Tibial nerve (tissue), 4 donors: ENCODE measurements at places on chromosomes 5 and 9. TPM values are rescaled to one million over a fixed set of nuclear protein-coding genes. Genes with fewer than 3 reads are reported as not detected.

NEUROG1 gene
- not detected for total RNA-seq

DNA sequence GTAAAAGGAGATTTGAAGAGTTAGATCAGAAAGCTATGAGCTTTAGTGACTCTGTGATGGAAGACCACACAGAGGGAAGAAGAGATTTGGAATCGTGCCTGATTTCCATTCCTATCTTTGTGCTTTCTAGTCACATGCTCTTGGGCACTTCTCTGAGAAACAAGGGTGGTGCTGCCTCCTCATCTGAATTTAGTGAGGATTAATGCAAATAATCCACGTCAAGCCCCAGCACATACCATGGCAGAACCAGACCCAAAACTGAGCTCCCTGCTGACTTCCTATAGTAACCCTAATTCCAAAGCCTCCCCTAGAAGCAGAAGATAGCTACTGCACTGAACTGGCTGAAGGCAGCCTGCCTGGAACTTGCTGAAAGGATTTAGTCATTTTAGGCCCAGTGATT is 17.7 kb downstream of the SLC45A2 start:
- no peaks in the 10 kb centered on the region for H3K27me3 ChIP-seq
- no peak overlapping the region for H3K27ac ChIP-seq
- no peaks in the 10 kb centered on the region for H3K4me1 ChIP-seq
- H3K4me3 ChIP-seq = no peak overlapping the region
- DNase-seq = no peak

GRCh38 chr9:22158271-22158670 is 149.2 kb upstream of the CDKN2B start:
- H3K36me3 ChIP-seq = no peaks in the 10 kb centered on the region
- no peak for DNase-seq
- H3K27ac ChIP-seq = no peak overlapping the region
- H3K4me3 ChIP-seq = no peak overlapping the region

DNA sequence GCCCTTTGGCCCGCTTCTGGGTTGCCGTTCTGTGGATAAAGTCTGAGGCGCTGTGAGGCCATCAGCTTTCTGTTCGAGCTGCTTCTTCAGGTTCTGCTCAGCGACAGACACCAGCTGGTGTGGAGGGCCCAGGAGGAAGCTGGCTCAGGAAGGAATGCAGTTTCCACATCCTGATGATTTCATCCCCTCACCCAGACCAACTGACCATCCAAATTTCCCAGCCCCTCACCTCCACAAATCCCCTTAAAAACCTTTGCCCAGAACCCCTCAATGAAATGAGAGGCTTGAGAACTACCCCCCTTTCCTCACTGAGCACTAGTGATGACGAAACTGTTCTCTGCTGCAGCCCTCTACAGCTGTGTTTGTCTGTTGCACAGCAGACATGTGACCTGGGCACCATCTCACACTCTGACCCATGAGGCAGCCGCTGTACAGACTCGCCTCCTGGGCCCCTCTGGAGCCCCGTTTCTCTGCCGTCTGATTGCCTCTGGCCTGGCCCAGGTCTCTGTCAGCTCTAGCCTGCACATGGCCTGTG is 45.4 kb downstream of the SPATA31C2 start:
- DNase-seq = no peak
- H3K27ac ChIP-seq = peak overlapping the region; percentile 31
- H3K4me3 ChIP-seq = no peak overlapping the region

CDH6 gene
- total RNA-seq = 23.9 TPM

PCDHGB6 gene
- 16.7 TPM for total RNA-seq

DNA sequence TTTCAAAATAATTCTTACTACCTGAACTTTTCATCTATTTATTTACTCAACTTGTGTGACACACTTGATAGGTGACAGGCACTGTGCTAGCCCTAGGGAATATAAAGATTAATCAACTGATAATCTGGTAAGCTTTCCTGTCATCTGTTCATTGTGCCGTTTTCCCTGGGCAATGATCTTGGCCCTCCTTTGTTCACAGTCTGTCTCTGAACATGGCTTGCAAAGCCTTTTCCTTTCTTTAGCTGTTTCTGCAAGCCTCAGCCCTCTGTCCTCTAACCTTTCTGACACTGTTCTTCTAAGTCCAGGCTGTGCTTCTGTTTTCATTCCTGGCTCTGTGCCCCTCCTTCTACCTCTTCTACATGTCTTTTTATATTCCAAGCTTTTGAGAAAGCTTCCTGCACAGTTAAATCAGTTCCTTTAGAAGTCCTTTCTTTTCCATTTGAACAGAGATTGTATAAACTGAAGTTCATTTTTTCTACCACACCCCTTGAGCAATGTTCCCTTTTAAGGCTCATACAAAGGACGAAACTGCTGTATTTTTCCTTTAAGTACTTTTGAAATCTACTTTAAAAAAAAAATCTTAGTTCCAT is 803.0 kb upstream of the ZNF608 start:
- no peak overlapping the region for H3K4me3 ChIP-seq
- no peaks in the 10 kb centered on the region for H3K36me3 ChIP-seq
- H3K27ac ChIP-seq = no peak overlapping the region
- H3K27me3 ChIP-seq = no peaks in the 10 kb centered on the region
- H3K4me1 ChIP-seq = peaks cover 16% of the 10 kb centered on the region

DNA sequence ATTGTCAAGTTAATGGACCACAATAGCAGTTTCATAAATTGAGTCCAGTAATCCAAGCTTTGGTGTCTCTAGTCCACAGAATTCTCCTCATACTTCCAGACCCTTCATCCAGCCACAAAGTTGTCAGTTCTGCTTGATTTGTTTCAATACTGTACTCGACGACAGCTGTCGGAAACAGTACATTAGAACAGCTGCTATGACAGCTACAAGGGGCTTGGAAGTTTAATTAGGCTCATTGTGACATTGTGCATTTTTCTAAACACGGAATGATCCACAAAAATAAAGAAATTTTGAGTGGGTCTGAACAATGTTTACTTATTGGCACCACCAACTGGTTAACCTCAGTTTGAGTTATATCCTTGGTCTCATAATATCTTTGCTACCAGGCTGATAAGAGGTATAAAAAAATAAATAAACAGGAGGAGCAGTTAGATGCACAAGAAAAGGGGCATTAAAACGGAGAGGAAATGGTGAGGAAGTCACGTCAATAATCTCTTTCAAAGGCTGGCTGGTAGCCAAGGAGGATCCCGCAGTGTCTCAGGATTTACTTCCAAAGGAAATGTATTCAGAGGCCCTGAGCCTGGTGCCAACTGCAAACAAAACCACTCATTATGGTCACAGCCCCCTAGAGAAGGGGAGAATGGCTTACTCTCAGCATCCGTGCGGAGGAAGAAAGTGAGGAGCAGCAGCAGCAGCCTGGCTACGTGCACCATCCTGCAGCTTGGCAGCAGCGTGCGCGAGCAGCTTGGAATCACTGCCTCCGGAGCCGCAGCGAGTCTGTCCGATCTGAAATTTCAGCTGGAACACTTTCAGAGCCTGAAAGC is 933.8 kb upstream of the DMAC1 start:
- no peaks in the 10 kb centered on the region for H3K4me1 ChIP-seq
- DNase-seq = no peak
- no peak overlapping the region for H3K27ac ChIP-seq
- peak overlapping the region; percentile 8 for H3K4me3 ChIP-seq

DNA sequence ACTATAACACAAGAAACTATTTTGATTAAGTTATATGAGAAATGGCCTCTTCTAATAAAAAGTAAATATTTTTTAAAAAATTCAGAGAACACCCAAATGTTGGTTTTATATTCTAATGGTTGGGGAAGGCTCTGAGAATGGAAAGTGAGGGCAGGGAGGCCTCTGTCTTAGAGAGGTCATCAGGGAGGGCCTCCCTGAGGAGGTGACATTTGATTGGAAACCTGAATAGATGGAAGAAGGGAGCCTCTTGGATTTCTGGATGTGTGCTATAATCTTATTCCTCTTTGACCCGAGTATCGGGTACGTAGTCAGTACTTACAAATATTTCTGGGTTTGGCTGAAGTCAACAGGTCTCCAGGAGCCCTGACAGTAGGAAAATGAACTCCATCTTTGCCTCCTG is 26.1 kb upstream of the GRPEL2 start:
- no peak for DNase-seq
- no peak overlapping the region for H3K27ac ChIP-seq
- H3K27me3 ChIP-seq = no peaks in the 10 kb centered on the region
- H3K4me3 ChIP-seq = no peak overlapping the region

CDH9 gene
- total RNA-seq = not detected

ORM2 gene
- total RNA-seq = not detected

GRCh38 chr5:59725392-59725767 is 168.1 kb downstream of the PDE4D start:
- no peak overlapping the region for H3K4me3 ChIP-seq
- no peak overlapping the region for H3K27ac ChIP-seq
- no peaks in the 10 kb centered on the region for H3K27me3 ChIP-seq
- no peak for DNase-seq
- no peaks in the 10 kb centered on the region for H3K4me1 ChIP-seq

- no peaks in the 10 kb centered on the region for H3K36me3 ChIP-seq
- no peak overlapping the region for H3K4me3 ChIP-seq
- no peaks in the 10 kb centered on the region for H3K27me3 ChIP-seq
- H3K27ac ChIP-seq = no peak overlapping the region
- H3K4me1 ChIP-seq = peaks cover 6% of the 10 kb centered on the region
Measured at GRCh38 chr9:128025736-128026135, 41.4 kb downstream of the NAIF1 start.

- DNase-seq = no peak
- H3K36me3 ChIP-seq = no peaks in the 10 kb centered on the region
- no peak overlapping the region for H3K27ac ChIP-seq
- H3K4me1 ChIP-seq = no peaks in the 10 kb centered on the region
Measured at GRCh38 chr5:78698191-78698791, 49.7 kb upstream of the LHFPL2 start.

DNA sequence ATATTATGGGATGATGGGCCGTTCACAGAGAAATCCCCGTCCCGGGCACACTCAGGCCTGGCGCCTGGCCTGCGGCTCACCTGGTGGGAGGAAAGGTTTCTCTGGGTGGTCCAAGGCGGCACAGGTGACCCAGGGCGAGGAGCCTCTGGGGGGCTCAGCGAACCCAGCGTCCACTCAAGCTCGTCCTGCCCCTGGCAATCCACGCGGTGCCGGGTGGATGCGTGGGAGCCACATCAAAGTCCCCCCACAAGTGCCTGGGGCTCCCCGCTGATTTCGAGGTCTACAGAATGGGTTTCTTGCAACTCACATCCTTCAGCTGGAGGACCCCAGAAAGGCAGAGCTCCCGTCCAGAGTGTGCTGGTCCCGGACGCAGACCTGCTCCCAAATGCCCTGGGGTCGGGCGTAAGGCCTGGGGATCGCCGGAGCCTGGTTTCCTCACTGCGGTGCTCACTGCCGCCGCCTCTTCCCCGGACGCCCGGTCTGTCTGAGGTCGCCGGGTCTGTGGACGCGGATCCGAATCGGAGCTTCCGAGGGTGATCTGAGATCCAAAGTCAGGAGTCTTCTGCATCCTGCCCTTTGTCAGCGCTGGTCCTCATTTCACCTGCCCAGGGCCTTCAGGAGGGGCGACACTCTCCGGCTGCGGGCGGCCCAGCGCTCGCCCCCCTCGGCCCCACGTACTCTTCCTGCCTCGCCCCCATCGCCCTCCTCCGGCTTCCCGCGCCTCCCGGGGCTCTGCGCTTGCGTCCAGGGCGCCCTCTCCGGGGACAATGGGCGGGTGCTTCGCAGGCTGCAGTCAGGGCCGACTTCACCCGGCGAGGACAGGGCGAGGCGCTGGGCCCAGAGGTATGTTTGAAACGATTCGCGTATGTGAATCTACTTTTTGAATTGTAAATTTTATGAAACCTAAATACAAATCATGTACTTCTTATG is 20.0 kb upstream of the RUFY1 start:
- H3K27ac ChIP-seq = no peak overlapping the region
- DNase-seq = no peak
- no peaks in the 10 kb centered on the region for H3K36me3 ChIP-seq
- peaks cover 35% of the 10 kb centered on the region for H3K27me3 ChIP-seq
- no peaks in the 10 kb centered on the region for H3K4me1 ChIP-seq

- DNase-seq = no peak
- H3K27ac ChIP-seq = peak overlapping the region; percentile 99
- H3K36me3 ChIP-seq = no peaks in the 10 kb centered on the region
- no peaks in the 10 kb centered on the region for H3K27me3 ChIP-seq
- no peak overlapping the region for H3K4me3 ChIP-seq
Measured at GRCh38 chr5:150149618-150150017, 6.0 kb downstream of the PDGFRB start.

PRSS3 gene
- not detected for total RNA-seq

- H3K36me3 ChIP-seq = no peaks in the 10 kb centered on the region
- no peak overlapping the region for H3K27ac ChIP-seq
- DNase-seq = no peak
- H3K4me1 ChIP-seq = peaks cover 9% of the 10 kb centered on the region
Measured at GRCh38 chr5:139831624-139832023, 36.0 kb downstream of the PSD2 start.
